ENCODE measurements at places on chromosomes 1 and 21.

DNA sequence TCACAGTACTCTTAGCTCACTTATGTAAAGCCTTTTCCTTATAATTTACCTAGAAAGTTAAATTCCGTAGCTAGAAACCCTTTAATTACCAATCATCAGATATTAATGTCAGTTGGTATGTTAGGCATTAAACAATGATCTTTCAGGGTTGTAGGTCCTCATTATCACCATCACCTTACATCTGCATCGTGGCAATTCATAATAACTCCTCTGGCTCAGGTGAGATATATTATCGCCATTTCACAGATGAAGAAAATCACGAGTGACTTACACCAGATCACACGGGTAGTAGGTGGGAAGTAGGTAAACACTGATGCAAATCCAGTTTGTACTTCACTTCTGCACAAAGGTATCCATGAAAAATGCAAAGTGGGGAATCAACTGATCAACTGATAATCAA, 639 bp downstream of the NUP133 start:
- DNase-seq: no peak

- no peak for DNase-seq
These were observed 341.8 kb downstream of the USH2A start for GRCh38 chr1:216081445-216081844.

DNA sequence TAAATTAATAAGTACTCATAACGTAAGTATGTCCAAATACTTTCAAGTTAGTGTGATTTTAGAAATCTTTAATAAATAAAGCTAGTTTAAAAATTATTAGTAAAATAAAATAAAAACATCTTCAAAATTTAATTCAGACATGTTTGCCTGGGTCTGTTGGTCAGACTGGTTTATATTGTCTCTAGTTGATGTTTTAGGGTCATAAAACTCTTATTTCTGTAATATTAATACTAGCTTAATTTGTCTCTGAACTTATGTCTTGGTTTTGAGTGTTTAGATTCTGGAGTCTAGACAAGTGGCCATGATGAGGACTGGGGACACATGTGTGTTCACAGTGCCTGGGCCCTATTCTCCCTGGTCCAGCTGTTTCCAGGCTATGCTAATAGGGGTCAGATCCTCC, 184.5 kb upstream of the TNR start:
- DNase-seq: no peak

- DNase-seq: no peak
These were observed 30.5 kb upstream of the BTG2 start for GRCh38 chr1:203274603-203275381.

GRCh38 chr1:155961937-155962336, 16.4 kb downstream of the ARHGEF2 start:
- peak; percentile 60 for DNase-seq

GRCh38 chr1:52506349-52506748, 46.5 kb downstream of the TUT4 start:
- no peak for DNase-seq

- peak; percentile 96 for DNase-seq
These were observed 148.7 kb downstream of the PGBD5 start for GRCh38 chr1:230277201-230278025.

DNA sequence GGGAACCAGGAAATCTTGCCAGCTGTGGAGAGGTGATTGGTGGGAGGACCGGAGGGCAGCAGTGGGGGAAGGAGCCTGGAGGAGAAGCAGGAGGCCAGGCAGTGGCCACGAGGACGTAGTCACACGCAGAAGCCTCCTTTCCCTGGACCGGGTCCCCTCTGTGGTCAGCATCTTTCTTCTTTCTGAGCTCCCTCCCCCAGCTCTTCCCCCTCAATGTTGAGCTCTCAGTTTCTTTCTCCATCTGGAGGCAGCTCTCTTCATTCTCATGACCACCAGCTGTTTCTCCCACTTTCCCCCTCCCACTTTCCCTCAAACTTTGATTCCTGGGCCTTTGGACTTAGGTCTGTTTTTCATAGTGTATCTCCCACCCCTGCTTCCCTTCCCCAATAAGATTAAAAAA, 18.3 kb downstream of the KIRREL1 start:
- DNase-seq: no peak

DNA sequence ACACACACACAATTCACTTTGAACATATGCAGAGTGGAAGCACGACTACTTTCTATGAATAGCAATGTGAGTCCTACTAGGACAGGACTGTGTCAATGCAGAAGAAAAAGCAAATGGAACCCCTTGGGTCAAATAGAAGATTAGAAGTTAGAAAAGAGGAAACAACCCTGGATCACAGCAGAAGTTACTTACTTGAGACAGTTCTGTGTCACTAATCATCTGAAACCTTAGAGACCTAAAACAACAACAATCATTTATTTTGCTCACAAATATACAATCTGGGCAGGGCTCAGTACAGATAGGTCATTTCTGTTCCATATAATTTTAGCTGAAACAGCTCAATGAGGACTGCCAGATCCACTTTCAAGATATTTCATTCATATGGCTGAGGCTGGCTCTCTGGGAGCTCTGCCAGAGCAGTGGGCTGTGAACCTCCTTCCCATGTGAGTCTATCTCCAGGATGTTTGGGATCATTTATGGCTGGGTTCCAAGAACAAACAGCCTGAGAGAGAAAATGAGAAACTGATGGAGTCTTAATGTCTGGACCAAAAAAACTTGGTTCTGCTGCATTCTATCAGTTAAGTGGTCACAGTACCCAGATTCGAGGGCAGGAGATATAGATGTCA, 42.5 kb upstream of the IL10 start:
- no peak for DNase-seq

All from ELF-1 (cell line).